ENCODE measurements at places on chromosomes 2 and 18.
A peak's percentile ranks its signal among the peaks of the same experiment; 100 is the strongest.

DNA sequence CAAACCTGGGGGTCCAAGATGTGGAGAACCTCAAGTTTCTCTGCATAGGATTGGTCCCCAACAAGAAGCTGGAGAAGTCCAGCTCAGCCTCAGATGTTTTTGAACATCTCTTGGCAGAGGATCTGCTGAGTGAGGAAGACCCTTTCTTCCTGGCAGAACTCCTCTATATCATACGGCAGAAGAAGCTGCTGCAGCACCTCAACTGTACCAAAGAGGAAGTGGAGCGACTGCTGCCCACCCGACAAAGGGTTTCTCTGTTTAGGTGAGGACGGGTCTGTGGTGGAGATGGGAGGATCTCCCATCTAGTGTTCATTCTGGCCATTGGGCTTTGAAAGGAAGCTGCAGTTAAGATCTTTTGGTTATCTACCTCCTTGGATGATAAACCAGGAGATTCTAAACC is 2.9 kb downstream of the CASP10 start:
- DNase-seq = no peak

GRCh38 chr2:209321581-209321980 is 102.3 kb upstream of the MAP2 start:
- no peak for DNase-seq

GRCh38 chr2:62964050-62964449 is 86.6 kb upstream of the OTX1 start:
- DNase-seq = no peak

- no peak for DNase-seq
Measured at GRCh38 chr2:178157574-178157973, 36.7 kb upstream of the OSBPL6 start.

DNA sequence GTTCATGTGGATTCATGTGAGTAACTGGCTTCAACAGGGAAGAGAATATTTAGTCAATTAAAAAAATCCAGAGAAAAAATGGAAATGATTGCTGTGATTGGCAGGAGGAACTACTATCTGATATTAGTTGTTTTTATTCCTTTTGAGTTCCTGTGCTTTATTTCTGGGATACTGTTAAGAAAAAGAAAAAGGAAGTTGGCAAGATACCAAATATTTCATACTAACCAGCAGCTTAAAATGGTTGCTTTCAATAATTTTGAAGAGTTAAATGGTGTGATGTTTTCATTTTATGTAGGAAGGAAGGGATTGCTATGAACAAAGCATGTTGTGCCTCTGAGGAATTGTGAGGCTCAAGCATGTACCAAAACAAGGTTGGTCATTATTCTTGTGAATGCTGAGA is 8.1 kb upstream of the MTX2 start:
- DNase-seq = no peak

DNA sequence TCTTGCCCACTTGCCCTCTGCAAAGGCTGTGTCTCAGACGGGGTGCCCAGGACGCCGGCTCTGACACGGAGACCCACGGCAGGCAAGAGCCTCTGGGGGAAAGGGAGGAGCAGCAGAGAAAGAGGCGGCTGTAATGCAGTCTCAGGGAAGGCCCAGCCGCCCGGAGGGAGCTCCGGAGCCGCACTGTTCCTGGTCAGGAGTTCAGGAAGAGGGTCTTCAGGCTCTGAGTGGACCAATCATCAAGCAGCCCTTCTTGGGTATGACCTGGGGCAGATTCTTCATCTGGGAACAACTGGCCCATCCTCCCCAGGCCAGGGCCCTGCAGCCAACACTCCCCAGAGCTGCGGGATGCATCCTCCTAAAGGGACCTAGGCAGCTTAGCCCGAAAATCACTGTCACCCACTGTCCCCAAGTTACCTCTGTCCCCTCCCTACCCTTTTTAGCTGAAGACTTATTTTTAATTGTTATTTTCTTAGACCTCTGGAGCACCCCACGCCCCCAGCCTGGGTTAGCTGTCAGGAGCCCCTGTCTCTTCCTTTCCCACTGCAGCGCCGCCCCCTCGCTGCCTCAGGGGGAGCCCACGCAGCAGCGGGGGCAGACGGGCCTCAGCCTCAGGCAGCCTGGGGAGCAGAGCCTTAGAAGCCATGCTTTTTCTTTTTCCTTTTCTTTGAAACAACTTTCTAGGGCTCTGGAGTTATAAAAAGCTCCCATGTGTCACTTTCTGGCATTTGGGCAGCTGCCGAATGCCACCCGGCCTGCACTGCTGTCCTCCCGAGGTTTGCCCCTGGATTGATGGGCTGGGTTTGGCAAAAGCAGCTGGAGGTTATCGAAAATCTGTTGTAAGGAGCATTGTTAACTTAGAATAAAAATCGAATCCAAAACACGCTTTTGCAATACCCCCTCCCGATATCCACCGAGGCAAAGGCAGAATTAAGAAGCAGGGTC is 644 bp upstream of the NEU2 start:
- no peak for DNase-seq

GRCh38 chr18:48034651-48035555 is 104.4 kb upstream of the SMAD2 start:
- DNase-seq = no peak

DNA sequence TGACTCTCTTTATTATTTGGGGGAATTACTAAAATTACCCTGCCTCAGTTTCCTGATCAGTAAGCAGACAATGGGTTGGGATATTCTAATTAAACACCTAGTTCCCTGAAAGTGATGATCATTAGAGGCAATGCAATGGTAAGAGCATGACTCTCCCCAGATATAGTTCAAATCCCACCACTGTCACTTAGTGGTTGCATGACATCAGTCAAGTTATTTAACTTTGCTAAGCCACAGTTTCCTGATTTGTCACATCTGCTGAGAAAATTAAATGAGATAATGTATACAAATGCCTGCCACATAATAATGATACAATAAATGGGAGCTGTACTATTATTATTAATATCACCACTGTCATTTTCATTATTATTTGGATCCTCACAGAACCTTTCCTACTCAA is 29.9 kb downstream of the ZEB2 start:
- no peak for DNase-seq

- DNase-seq = no peak
Measured at GRCh38 chr18:56851774-56852173, 200.6 kb downstream of the WDR7 start.

DNA sequence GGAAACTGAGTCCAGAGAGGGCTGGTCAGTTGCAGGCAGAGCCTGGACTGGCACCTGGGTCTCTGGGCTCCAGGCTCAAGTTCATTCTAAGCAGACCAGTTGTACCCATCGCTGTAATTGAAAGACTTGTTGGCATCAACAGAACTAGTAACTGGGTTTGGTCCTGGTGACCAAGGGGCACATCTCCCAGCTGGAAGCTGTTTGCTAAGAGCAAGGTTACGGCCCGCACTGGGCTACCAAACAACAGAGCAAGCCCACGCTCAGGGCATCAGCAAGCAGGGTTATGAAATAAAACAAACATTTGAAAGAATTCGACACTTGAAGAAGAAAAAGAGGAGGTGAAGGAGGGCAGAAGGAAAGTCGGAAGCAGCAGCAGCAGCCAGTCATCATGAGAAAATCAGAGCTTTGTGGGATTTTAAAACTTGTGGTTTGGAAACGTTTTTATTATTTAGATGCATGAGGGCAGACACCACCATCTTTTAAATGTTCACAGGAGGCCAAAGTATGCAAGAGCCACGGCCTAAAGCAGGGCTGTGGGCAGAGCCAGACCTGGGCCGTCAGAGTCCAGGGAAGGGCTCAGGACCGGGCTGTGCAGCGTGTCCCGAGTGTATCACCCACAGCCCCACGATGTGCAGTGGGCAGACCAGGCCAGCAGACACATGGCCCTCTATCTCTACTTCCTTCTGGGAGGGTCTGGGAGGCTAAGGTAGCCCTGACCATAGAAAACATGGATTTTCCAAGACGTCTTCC is 220.3 kb downstream of the BCL2 start:
- DNase-seq = no peak

- no peak for DNase-seq
Measured at GRCh38 chr2:206940546-206940945, 1.2 kb downstream of the CPO start.

DNA sequence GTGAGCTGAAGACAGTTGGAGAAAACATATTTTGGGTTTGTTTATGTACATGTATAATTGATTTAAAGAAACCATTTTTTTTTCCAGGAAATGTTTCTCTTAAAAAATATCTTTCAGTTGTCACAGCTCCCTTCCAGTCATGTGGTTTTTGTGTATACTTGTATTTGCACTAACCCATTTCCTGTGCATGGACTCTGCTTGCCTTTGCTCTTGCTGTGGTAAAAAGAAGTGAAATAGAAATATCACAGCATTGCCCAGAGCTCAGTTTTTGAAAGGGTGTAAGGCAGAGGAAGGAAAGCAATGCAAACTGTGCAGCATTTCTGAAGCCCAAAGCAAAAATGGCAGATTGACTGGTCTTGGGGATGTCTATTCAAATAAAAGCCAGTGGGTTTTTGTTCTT is 10.4 kb upstream of the DOCK10 start:
- no peak for DNase-seq

GRCh38 chr2:11286323-11286722 is 58.1 kb downstream of the ROCK2 start:
- no peak for DNase-seq

DNA sequence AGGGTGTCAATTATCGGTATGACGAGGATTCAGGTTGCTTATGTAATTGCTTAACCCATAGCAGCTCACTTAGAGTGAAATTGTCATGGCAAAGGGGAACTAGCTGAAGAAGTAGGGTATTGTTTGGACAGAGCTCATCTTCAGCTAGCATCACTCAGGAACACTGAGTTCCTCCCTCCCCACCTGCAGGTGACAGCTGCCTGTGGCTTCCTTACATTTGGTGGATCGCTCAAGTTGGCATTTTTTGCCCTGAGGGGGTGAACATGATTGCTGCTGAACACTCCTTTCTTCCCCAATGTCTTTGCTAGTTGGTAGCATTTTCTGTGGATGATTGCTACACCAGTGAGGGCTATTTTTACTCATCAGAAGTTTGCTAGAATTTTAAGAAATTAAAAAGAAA is 86.7 kb upstream of the THUMPD2 start:
- DNase-seq = no peak

DNA sequence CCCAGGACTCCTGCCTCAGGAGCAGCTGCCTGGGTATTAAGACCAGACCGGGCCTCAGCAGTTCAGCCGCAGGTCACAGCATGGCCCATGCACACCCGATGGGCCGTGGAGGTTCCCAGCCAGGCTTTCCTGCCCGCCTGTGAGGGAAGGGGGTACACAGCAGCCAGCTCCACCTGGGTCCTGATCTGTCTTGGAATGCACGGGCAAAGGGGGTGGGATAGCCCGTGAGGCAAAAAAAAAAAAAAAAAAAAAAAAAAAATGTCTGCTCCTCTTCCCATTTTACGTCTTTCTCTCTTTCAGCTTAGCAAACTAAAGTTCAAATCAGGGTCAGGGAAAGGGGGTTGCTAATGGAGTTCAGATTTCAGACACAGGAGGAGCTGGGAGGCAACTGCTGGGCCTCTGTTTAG is 385.2 kb downstream of the TNS1 start:
- no peak for DNase-seq

GRCh38 chr18:24176727-24177416 is 38.0 kb downstream of the CABYR start:
- DNase-seq = peak; percentile 66
